ENCODE measurements at places on chromosomes 6 and 20. TPM values are rescaled to one million over a fixed set of nuclear protein-coding genes. Genes with fewer than 3 reads are reported as not detected.

The NFS1 gene
- 39.7 TPM for total RNA-seq

The IGF2R gene
- 81.7 TPM for total RNA-seq

The GJE1 gene
- not detected for total RNA-seq

The ARMH2 gene
- not detected for total RNA-seq

The CFAP61 gene
- not detected for total RNA-seq

The BTNL2 gene
- not detected for total RNA-seq

The RAET1L gene
- total RNA-seq: not detected

The TDP2 gene
- total RNA-seq: 37.4 TPM

The PTCRA gene
- not detected for total RNA-seq

The FOXF2 gene
- total RNA-seq: not detected

The STMND1 gene
- not detected for total RNA-seq

The CALHM4 gene
- not detected for total RNA-seq

The TCF21 gene
- total RNA-seq: not detected

The TMEM242 gene
- 7.8 TPM for total RNA-seq

All from activated CD8-positive, alpha-beta T cell treated with anti-CD3 and anti-CD28 coated beads for 36 hours (primary cell).